Germinal center (tissue), 1 donor: ENCODE measurements at places on chromosomes 13 and 19.
A peak's percentile ranks its signal among the peaks of the same experiment; 100 is the strongest.

GRCh38 chr13:105165449-105166125 lies 1369.9 kb downstream of the EFNB2 start:
- no peak for DNase-seq

DNA sequence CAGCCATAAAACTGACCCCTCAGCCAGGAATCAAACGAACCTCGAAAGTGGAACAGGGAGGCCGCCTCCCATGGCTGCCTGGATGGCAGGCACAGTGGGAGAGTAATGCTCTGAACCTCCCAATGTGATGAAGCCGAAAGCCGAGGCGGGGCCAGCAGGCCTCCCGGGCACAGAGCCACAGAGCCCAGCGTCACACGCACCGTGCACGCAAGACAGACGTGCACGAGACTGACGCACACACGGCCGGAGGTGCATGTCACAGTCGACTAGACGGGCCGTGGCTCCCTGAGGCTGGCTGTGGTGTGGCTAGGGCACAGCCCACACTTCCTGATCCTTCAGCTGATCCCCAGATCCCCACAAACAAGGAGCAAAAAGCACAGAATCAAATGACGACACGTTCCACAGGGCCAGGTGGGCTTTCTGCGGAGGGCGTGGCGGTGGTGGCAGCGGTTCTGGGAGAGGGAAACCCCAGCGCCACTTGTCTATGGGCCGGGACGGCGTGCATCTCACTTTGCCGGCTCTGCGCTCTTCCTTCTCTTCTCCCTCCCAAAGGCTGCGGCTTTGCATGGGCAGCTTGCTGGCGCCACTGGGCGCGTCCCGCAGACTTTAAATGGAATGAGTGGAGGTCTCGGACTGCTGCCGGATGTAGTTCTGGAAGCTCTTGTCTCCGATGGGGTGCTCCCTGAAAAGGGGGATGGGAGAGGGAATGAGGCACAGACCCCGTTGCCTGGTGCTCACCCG lies 5.0 kb upstream of the C13orf46 start:
- no peak for DNase-seq

- no peak for DNase-seq
These were observed 14.9 kb upstream of the FEM1A start for GRCh38 chr19:4776436-4777211.

- no peak for DNase-seq
These were observed 8.7 kb upstream of the TNFSF14 start for GRCh38 chr19:6678690-6679109.

DNA sequence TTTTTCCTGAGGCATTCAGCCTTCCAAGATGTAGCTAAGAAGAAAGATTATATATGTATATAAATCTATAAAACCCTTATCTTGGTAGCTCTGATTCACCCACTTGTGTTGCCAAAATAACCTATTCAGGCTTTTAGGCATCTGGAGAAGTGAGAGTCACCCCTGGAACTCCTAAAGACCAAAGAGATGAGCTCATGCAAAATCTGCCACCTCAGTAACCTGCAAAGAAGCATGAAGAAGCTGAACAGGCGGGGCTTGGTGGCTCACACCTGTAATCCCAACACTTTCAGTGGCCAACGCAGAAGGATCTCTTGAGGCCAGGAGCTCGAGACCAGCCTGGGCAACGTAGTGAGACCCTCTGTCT lies 393.7 kb downstream of the FOXO1 start:
- DNase-seq, result peak; percentile 14

DNA sequence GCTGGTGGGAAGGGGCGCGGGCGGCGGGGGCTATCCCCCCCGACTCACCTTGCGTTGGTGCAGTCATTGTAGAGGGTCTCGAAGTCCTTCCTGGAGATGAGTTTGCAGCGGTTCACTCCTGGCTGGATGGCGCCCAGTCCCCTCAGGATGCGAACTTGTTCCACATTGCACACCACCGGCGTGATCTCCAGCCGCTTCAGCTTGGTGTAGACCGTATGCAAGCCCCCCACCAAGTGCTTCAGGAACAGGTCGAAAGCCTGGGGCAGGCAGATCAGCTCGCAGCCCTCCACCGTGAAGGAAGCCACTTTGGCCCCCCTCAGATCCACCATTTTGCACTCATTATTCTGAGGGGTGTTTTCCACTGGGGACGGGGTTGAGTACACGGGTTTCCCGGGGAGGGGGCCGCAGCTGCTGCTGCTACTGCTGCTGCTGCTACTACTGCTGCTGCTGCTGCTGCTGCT lies 1.1 kb downstream of the DACH1 start:
- DNase-seq, result no peak

DNA sequence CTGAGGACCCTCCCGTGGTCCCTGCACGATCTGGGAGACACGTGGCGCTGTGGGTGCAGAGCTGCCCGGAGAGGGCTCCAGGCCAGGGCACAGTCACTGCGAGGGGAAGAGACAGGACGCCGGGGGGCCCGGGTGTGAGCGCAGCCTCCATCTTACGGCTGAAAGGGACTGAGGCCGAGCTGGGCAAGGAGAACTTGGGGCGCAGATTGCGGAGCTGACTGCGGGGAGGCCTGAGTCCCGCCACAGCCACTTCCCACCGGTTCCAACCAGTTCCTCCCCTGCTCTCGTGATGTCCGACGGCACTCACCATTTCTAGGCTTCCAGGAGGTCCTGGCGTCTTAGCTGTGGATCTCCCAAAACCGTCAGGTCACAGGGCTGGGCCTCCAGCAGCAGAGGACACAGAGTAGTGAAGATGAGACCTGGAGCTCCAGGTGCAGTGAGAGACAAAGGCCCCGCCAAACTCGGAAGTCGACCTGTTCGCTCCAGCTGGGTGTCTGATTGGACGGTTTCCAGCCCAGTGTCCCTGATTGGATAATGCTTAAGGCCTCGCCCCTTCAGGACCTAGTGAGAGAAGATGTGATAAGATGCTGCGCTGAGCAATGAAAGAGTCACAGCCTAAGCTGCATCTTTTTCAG lies 4.8 kb upstream of the ZNF253 start:
- DNase-seq, result peak; percentile 64

DNA sequence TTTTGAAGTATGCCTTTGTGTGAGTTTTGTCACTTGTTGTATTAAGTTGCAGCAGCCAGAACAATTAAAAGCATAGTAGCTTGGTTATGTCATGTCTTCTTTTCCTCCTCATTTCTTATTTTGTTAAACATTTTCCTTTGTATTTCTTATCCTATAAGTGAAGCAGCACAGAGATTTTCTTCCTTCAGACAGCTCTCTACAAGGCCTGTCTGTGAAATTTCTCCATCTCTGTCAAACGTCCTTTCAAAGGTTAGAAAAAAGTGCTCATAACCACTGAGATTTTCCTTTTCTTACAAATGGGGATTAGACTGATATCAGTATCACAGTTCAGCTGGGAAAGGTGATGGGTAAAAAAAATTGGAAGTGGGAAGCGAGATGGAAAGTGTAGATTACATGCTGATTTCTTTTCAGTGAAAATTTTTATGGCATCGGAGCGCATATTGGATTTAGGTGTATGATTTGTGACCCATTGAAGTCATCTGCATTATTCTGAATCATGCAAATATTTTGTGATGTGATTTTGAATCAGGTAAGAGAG lies 71.7 kb downstream of the GPC5 start:
- DNase-seq, result no peak

DNA sequence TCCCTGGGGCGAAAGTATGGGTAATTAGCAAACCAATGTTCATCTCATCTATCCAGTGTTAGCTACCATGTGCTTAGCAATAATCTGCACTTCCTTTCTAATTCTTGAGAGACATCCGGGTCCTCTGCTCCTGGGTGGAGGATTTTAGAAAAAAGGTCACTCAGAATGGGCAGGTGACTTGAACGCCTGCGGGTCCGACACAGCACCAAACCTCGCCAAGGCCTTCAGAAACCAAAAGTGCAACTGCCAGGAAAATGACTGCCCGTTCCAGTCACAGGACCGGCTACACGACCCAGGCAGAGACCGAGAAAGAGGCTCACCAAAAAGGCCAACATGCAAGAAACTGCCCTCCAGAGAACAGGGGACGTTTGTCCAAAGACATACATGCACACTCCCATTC lies 39.9 kb downstream of the ZNF146 start:
- no peak for DNase-seq

GRCh38 chr13:112457485-112457884 lies 81.3 kb downstream of the SPACA7 start:
- DNase-seq, result no peak

GRCh38 chr13:80040196-80040980 lies 300.5 kb downstream of the SPRY2 start:
- DNase-seq, result no peak

DNA sequence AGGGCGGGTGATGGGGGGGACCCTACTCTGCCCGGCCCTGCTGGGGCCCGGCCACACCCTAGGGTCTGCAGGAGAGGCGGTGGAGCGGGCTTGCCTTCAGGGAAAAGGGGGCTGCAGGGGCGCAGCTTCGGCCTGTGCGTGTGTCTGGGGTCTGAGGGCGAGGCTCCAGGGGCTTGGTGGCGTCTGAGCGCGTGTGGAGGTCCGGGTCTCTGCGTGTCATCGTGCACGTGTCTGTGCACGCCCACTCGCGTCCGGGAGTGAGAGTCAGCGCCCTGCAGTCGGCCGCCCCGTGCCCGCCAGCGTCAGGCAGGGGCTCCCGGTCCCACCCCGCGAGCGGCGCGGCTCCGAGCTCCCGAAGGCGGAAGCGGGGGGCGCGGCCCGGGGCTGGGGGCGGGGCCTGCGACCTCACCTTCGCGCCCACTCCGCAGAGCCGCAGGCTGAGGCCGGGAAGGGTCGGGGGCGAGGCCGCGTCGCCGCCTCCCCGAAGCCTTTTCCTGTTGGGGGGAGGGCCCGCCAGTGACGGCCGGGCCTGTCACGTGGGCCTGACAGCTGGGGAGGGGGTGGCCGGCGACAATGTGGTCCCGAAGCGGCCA lies at the start of gene ARHGAP45:
Gene ARHGAP45, plus strand, starts transcription at position 420 of the 593 bp plus-strand sequence. CDS start 239 bp downstream, outside the sequence.
- DNase-seq, result peak; percentile 78

DNA sequence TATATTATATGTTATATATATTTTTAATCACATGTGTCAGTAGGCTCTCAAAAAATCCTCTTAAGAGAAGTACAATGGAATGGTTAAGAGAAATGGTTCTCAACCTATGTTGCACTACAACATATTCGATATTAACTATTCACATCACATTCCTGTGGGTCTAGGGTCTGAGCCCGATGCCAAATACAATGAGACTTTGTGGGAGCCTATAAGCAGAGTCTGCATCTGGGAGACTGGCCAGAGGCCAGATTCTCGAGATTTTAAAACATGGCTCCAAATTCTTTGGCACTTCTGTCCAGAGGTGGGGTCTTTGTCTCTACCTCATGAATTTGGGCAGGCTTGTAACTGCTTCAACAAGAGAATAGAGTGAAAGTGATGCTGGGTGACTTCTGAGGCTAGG lies 79.4 kb upstream of the NBEA start:
- DNase-seq, result no peak

- no peak for DNase-seq
These were observed 153.8 kb upstream of the UBL3 start for GRCh38 chr13:30004204-30004603.

DNA sequence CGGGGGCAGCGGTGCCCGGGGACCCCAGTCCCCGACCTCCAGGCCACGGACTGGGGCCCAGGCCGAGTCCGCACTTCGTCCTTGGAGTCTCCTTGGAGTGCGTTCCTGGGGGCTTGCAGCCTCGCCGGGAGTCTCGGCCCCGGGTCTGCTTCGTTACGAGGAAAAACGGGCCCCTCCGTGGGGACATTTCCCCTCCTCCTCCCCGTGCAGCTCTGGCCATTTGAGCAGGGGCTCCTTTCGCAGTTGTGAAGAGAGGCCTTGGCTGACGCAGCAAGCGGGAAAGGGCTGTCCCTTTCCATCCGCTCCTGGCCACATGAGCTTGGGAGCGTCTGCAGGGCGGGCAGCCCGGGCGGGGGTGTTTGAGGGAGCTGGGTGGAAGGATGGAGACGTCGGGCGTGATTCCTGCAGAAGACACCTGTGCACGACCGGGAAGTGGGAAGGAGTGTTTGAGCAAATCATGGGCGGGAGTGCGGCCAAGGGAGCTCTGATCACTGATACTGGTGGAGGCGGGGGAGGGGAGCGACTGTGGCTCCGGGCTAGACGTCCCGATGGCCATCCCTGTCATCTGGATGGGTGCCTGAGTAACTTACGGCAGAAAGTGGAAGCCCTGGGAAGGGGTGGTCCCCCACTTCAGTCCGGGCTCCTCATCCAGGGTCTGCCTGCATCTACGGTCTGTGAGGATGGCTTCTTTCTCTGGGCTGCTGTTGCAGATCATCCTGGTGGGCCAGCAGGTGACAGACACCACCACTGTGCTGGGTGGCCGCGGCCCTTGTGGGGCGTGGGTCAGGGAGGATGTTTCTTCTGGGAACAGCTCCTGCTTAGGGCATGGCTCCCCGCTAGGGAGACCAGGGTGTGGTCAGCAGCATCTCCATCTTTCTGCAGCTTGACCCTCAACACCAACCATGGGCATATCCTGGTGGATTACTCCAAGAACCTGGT lies 736 bp downstream of the GPI start:
- DNase-seq, result peak; percentile 24

DNA sequence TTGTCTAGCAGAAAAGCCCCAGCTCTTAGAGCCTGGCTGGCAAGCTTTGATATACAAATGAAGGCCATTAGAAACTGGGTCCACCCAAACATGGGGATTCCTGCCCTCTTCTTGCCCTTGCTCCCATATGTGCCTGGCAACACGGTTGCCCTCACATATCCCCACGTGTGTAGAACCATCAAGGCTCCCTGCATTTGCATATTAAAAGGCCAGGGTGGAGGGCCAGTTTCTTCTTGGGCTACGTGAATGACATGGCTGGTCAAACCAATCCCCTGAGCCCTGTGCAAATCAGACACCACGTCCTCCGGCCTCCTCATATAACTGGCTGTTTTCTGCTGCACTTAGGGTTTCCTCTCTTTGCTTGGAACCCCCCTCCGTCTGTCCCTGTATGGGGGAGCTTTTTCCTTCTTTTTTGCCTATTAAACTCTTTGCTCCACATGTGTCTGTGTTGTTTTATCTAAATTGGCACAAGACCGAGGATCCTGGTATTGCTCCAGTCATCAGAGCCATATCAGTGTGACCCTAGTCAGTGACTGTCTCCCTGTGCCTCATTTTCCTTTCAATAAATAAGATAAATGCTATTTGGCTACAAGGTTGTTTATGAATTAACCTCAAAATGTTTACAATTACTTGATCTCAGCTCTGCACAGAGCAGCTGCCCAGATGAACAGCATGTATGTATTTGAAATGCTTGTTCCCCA lies 30.3 kb upstream of the CEACAM1 start:
- DNase-seq, result no peak

- no peak for DNase-seq
These were observed 7.1 kb downstream of the ZIC2 start for GRCh38 chr13:99988529-99989275.

DNA sequence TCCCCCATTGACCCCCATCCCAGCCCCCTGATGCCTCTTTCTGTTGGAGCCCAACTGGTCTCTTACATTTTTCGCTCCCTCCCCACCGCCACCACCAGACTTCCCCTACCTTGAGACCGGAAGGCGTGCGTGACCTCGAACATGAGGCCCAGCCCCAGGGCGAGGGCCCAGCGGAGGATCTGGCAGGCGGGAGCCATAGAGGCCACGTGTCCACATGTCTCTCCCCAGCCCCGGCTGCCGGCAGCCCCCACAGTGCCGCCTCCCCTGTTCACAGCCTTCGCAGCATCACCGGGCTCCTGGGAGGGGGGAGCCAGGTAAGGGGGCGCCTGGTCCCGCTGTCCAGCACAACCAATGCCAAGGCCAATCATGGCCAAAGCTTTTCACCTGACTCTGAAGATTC lies 5.0 kb downstream of the ADAMTS10 start:
- DNase-seq, result no peak
